ENCODE measurements at places on chromosomes 4 and X.

DNA sequence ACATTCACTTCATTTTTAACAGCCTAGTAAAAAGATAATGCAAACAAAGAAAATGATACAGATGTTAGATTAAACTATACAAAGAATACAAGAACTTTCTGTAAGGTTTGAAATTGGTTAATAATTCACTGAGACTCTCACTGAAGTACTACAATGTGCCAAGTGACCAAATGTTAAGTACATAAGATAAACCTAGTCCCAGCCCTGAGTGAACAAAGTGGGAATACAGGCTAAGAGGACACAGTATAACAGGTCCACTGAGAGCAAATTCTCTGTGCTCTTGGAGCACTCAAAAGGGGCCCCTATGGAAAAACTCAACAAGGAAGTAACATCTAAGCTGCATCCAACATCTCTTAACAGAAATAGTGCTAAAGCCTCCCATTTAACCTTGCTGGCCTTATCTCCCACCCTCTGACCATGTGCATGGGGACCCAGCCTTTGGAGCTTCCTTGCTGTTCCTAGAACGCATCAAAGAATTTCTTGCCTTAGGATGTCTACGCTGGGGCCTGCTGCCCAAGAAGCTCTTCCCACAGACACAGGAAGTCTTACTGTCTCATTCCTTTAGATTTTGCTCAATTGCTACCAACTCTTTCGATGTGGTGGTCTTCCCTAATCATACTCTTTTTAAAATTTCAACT, 113.4 kb downstream of the ZAR1 start:
- no peak for DNase-seq

DNA sequence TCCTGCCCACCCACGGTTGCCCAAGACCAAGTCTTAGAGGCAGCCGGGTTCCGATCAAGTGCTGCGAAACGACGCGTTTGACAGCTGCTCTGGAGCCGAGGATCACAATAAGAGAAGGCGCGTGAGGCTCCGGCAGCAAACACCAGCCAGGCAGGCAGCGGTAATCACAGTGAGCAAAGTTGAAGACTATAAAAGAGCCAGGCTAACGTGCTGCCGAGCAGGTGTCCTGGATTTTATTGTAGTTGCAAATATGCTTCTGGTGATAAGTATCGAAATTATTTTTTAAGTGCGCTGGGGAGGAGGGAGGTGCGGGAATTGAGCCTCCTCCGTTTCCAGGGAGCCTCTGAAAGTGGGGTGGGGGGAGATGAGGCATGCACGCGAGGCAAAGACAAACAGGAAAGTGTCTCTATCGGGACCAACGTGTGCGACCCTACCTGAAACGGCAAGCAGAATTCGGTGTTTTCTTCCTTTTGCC, 590 bp downstream of the GABRA2 start:
- DNase-seq: no peak

DNA sequence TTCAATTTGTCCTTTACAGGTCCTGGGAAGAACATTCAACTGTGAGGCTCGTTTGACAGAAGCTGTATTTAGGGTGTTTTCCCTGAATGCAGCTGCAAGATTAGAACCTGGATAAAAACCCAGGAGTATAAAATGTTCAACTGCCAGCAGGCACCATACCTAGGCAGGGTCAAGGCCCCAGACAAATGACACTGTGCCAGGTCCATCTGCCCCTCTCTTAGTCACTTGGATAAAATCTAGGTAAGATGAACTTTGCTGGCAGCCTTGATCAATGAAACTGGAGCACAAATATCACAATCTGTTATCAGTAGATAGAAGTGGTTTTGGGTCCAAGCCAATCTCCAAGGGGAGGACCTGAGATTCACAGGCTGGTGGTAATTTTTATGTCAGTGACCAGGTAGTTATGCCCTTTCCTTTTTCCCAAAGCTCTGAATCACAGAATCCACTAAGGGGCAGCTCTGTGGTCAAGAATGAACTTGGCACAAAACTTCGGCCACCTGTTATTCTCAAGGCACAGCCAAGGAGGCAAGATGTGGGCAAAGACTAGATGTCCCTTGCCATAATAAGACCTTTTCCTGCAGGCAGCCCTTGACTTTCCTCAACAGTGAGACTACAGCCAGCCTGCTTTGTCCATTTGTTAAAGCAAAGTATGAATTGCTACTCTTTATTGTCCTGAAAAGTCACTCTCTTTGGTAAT, 501.0 kb downstream of the PPARGC1A start:
- DNase-seq: no peak

DNA sequence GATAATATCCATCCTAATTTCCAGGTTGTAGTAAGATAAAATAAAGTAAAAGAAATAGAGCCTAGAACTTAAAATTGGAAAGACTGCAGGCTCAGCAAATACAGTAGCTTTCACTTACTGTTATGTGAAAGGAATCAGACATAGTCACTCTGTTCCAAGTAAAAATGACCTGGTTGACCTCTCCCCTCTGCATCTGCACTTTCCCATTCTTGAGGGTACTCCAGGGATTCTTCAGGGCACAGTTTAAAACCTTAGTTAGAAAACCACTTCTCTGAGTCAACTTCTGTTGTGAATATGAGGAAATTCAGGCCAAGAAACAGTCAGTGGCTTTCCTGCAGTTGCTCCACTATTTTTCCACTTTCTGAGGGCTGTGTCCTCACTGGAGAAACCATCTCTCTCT, 42.9 kb downstream of the FRAS1 start:
- no peak for DNase-seq

- no peak for DNase-seq
Measured at GRCh38 chr4:104866809-104867208, 279.9 kb upstream of the TET2 start.

GRCh38 chrX:54181202-54181953, 1.7 kb downstream of the FAM120C start:
- DNase-seq: no peak

DNA sequence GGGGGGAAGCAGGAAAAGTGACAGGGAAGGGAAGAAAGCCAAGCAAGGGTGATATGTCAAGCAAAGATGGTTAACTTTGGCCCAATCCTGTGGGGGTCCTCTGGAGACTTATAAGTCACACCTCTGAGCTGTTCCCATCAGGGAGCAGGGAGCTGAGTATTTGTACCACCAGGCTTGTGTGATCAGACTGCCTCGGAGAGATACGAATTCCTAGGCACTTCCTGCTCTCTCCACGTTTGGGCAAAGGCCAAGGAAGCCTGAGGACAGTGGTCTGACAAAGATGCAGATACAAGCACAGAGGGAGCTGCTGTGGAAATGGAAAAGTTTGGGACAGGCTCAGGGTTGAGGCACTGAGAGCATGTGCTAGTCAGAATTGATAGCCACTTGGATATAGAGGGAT, 10.4 kb upstream of the PPP3CA start:
- DNase-seq: no peak

GRCh38 chr4:17296921-17297890, 214.7 kb downstream of the QDPR start:
- no peak for DNase-seq

GRCh38 chr4:143768007-143768591, 67.6 kb upstream of the FREM3 start:
- DNase-seq: no peak

DNA sequence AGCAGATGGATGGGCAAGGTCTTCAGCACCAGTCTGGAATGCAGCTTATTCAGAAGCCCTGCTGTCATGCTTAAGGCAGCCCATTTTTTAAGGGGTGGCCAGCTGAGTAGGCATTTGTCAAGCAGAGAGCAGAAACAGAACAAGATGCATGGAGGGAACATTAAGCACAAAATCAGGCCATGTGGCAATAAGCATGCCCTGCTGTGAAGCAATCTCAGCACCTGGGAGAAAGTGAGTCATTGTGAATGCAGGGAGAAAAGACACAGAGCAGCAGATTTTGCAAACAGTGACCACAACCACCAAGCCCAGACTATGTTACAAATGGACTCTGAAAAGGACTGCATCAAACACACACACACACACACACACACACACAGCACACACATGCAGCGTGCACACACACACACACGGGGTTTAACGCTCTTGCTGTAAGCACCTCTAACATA, 94.1 kb upstream of the GALNT7 start:
- DNase-seq: no peak

- DNase-seq: no peak
Measured at GRCh38 chr4:20176881-20177280, 74.8 kb upstream of the SLIT2 start.

- peak; percentile 27 for DNase-seq
Measured at GRCh38 chrX:84634201-84634782, 132.0 kb upstream of the HDX start.

DNA sequence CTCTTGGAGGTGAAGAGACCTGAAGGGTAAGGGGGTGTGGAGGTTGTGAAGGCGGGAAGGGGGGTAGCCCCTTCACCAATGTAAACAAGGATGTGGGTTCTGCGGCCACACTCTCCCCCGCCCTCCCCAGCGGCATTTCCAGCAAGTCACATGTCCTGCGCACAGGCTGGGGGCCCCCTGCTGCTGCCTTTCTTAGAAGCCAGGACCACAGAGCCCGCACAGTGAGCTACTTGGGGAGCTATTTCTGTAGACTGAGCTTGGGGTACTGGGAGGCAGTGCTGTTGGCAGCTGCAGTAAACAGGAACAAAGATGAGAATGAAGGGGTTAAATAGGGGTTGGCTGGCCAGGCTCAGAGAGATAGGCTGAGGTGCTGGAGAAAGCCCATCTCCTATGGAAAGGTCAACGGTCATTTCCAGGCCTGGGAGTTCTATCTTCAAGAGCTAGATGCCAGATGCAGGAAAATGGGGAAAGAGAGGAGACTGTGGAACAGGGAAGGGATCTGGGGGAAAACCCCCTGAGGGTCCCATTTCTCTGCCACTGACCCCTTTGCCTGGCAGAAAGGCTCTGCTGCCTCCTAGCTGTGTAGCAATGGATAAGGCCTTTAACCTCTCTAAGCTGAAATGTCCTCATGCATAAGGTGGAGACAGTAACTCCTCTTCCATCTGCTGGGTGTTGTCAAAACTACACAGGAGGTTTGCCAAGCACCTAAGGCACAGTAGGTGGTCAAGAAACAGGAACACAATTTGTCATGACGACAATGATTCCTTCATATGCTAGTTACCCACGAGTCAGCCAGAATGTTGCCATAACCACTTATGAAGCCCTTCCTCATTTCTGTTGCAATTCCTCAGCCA, 18.5 kb upstream of the PIM2 start:
- DNase-seq: no peak

GRCh38 chr4:87005369-87005689, 70.5 kb downstream of the AFF1 start:
- no peak for DNase-seq

DNA sequence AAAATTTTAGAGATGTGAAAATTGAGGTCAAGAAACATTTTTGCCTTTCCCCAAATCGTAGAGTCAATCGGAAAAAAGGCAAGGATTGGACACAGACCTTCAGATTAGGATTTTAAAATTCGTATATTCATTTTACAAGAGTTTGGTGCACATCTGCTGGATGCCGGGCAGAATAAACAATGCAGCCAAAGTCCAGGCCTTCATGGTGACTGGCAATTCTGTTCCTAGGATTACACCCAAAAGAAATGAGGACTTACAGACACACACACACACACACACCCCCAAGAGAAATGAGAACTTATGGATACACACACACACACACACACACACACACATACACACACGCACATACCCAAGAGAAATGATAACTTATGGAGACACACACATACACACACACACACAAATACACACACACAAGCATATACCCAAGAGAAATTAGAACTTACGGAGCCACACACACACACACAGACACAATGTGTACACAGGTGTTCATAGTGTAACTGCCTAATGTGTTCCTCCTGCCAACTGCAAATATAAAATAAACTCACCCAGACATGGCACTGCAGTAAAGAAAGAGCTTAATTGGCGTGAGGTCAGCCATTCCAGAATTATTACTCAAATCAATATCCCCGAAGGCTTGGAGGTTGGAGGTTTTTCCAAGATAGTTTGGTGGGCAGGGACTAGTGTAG, 165.7 kb upstream of the STS start:
- no peak for DNase-seq

GRCh38 chr4:10706236-10706635, 21.7 kb upstream of the CLNK start:
- DNase-seq: no peak

DNA sequence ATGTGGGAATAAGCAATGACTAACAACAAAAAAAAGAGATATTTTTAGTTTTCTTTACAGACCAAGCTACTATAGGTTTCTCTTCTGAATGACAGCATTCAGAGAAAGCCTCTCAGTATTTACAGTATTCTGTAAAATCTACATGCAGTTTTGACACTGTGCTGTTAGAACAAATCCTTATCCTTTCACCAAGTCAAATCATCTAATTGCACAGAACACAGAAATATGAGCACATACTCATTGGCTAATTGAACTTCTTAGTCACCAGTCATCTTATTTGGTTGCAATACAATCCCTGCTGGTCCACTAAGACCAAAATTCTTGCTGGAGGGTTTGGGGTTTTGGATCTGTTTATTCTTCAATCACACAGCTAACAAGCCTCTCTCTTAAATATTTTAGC, 5.7 kb downstream of the ACOT9 start:
- no peak for DNase-seq

GRCh38 chrX:50204364-50204899, at the start of gene CCNB3:
CCNB3 (plus strand) TSS chrX:50204765; CDS start chrX:50285164, 80,399 bp downstream.
- DNase-seq: peak; percentile 70

GRCh38 chr4:178082906-178083305, 640.7 kb upstream of the AGA start:
- DNase-seq: no peak

GRCh38 chr4:25351777-25352416, 25.2 kb upstream of the ANAPC4 start:
- no peak for DNase-seq

GRCh38 chr4:148420397-148420796, 21.8 kb downstream of the NR3C2 start:
- DNase-seq: no peak

- no peak for DNase-seq
Measured at GRCh38 chr4:122086338-122087065, 65.6 kb upstream of the BLTP1 start.

- no peak for DNase-seq
Measured at GRCh38 chr4:56297776-56298175, 89.5 kb downstream of the AASDH start.

DNA sequence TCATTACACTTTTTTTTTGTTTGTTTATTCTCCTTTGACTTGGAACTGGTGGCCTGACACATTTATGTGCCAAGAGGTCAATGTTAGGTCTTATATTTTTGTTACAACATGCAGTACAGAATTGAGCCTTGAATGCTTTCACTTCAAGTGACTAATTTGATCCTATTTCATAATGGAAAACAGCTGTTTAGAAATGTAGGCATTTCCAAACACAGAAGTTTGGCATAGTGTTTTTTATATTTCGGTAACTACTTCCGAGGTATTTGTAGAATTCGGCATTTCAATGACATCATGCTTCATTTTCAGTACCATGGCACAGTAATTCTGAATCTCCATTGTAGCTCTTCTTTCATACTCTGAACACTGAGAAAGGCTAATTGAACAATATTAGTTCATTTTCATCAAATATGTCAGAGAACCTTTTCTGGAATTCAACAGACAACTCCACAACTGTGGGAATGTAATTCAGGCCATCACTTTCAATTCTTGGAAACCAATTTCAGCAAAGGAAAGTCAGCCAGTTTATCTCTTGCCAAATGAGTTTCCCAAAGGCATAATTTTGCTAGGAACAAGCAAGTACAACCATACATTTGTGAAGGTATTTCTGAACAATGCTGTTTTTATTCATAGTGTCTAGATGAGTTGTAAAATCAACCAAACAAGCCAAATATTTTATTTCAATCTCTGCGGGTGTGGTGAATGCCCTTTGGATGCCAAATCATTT, 11.4 kb downstream of the FAM120C start:
- DNase-seq: no peak

GRCh38 chr4:150010525-150011126, 67.6 kb upstream of the DCLK2 start:
- peak; percentile 59 for DNase-seq

Data from BE2C (cell line).